ENCODE measurements at places on chromosomes 4 and X. TPM values are rescaled to one million over a fixed set of nuclear protein-coding genes. Genes with fewer than 3 reads are reported as not detected.

RBPJ gene
- 74.1 TPM for total RNA-seq

DNA sequence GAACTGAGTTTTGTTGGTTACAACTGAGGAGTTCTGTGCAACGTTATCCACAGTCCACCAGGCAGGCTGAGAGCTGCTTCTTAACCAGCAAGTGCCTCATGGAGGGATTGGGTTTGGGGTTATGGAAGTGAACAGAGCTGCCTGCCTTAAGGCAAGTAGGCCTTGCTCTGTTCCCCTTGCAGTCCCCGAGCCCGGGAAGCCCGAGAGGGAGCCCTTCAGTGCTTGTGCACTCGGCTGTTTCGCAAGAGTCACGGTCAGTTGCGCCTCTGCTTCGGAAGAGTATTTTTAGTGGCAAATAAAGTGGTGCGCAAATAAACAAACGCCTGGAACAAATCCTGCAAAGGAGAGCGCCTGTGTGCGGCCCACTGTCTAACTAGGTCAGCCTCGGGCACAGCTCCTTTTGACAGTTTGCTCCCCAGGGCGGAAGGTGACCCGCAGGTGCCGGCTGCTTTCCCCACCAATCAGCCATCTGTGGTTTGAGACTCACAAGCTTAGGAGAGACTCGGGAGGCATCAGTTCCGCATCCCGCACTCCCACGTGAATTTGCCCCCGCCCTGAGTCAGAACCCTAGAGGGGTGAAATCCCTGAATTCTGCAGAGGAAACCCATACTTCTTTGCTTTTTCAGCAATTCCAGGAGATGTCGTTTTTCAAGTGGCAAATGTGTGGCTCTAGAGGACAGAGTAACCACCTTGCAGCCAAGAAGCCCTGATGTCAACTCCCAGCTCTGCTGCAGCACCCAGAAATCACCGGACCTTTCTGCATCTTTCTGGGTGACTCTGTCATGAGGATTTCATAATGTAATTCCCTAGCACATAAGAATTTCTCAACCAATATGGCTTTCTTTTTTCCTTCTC is 56.8 kb downstream of the LGI2 start:
- H3K36me3 ChIP-seq, result no peaks in the 10 kb centered on the region
- no peak overlapping the region for H3K27ac ChIP-seq
- H3K4me3 ChIP-seq, result no peak overlapping the region
- DNase-seq, result peak; percentile 15

- H3K36me3 ChIP-seq, result no peaks in the 10 kb centered on the region
- no peak for DNase-seq
- peaks cover 7% of the 10 kb centered on the region for H3K4me1 ChIP-seq
- H3K27ac ChIP-seq, result no peak overlapping the region
These were observed 19.5 kb upstream of the BOD1L1 start for GRCh38 chr4:13647031-13647430.

DNA sequence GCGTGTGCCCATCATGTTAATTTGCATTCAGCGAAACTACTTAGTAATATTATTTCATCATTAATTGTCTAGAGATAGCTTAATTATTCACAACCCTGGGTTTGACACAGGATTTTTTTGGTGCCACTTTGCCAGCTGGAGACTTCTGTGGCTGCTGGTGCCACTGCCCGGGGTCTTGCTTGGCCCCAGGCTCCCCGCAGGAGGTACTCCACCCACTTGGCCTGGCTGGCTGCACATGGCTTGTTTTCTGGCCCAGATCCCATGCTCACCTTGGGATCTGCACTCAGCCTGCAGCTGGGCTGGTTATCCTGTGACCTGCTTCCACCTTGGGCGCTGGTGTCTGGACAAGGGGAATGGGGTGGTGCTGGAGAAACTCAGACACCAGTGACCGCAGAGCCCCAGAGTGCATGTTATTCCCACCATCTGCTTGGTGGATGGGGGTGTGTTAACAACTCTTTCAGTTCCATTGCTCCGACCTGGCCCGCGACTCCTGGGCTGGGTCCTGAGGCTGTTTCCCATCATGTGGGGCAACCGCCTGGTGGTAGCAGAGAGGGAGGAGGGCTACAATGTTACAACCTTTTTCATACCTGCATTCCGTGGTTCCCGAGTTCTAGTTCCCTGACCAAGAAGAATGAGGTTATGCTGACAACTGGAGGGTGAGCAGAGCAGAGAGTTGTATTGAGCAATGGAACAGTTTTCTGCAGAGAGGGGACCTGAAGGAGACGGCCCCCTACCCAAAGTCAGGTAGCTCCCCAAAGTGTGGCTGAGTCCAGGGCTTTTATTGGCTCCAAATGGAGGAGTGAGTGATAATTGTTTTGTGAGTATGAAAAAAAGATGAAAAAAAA is 1950.0 kb upstream of the IGFBP7 start:
- no peak for DNase-seq
- H3K36me3 ChIP-seq, result no peaks in the 10 kb centered on the region
- no peaks in the 10 kb centered on the region for H3K27me3 ChIP-seq
- no peak overlapping the region for H3K4me3 ChIP-seq

SHROOM2 gene
- 3.7 TPM for total RNA-seq

GRCh38 chrX:72685018-72685417 is 29.1 kb downstream of the PHKA1 start:
- no peak for DNase-seq
- H3K4me3 ChIP-seq, result no peak overlapping the region
- H3K36me3 ChIP-seq, result no peaks in the 10 kb centered on the region
- no peaks in the 10 kb centered on the region for H3K4me1 ChIP-seq
- no peak overlapping the region for H3K27ac ChIP-seq

GRCh38 chr4:73341454-73341853 is 62.6 kb upstream of the ALB start:
- H3K4me1 ChIP-seq, result no peaks in the 10 kb centered on the region
- no peak overlapping the region for H3K27ac ChIP-seq
- H3K27me3 ChIP-seq, result no peaks in the 10 kb centered on the region
- no peak for DNase-seq
- H3K4me3 ChIP-seq, result no peak overlapping the region

- H3K36me3 ChIP-seq, result no peaks in the 10 kb centered on the region
- H3K27ac ChIP-seq, result no peak overlapping the region
- H3K4me1 ChIP-seq, result no peaks in the 10 kb centered on the region
- no peaks in the 10 kb centered on the region for H3K27me3 ChIP-seq
These were observed 21.1 kb downstream of the CPLX1 start for GRCh38 chr4:804804-805203.

UCHL1 gene
- 204 TPM for total RNA-seq

PWWP3B gene
- 18.0 TPM for total RNA-seq

MAGEC2 gene
- total RNA-seq, result not detected

- H3K4me1 ChIP-seq, result no peaks in the 10 kb centered on the region
- DNase-seq, result no peak
These were observed 64.6 kb downstream of the REELD1 start for GRCh38 chr4:146278986-146279385.

DNA sequence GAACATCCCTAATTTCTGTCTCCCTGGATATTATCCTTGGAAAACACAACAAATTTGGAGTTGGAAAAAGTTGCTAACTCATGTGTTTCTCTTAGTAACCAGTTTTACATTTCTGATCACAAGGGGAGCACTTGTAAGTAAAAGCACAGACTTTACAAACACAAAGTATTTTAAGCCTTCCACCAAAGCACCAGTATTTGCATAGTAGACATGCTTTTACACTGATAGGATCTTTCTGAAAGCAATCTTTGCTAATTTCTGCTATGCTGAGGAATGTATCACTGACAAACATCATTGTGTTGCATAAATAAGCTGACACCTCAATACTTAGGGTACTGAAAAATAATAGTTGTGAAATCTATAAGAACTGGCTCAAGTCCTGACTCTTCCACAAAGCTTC is 100.6 kb downstream of the MID1 start:
- peaks cover 9% of the 10 kb centered on the region for H3K4me1 ChIP-seq
- H3K36me3 ChIP-seq, result no peaks in the 10 kb centered on the region
- H3K4me3 ChIP-seq, result no peak overlapping the region
- no peak for DNase-seq
- no peak overlapping the region for H3K27ac ChIP-seq
- H3K27me3 ChIP-seq, result no peaks in the 10 kb centered on the region

GRCh38 chr4:172998527-172999469 is 169.8 kb upstream of the GALNT7 start:
- no peaks in the 10 kb centered on the region for H3K27me3 ChIP-seq
- H3K4me1 ChIP-seq, result no peaks in the 10 kb centered on the region
- no peaks in the 10 kb centered on the region for H3K36me3 ChIP-seq

GRCh38 chr4:67158666-67159065 is 386.6 kb downstream of the CENPC start:
- H3K4me3 ChIP-seq, result no peak overlapping the region
- H3K36me3 ChIP-seq, result no peaks in the 10 kb centered on the region
- no peak for DNase-seq
- H3K27ac ChIP-seq, result no peak overlapping the region
- H3K27me3 ChIP-seq, result no peaks in the 10 kb centered on the region

DNA sequence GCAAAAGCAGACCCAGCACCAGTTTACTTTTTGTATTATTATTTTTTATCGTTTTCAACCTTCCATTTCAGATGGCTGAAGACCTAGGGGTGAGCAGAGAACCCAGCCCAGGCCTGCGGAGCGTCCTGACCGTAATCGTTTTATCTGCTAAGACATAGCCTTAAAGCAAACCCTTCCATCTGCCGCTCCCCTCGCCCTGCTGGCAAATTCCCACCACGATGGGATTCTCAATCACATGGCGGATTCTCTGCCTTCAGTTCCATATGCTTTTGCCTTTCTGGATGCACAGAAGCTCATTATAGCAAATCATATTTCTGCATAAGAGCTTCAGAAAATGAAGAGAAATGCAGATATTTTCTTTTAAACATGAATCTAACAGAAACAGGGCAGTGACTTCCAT is 18.6 kb upstream of the XG start:
- peaks cover 9% of the 10 kb centered on the region for H3K36me3 ChIP-seq
- H3K27ac ChIP-seq, result no peak overlapping the region
- no peak for DNase-seq
- no peaks in the 10 kb centered on the region for H3K4me1 ChIP-seq

FAM9B gene
- not detected for total RNA-seq

EVC gene
- 108 TPM for total RNA-seq

DNA sequence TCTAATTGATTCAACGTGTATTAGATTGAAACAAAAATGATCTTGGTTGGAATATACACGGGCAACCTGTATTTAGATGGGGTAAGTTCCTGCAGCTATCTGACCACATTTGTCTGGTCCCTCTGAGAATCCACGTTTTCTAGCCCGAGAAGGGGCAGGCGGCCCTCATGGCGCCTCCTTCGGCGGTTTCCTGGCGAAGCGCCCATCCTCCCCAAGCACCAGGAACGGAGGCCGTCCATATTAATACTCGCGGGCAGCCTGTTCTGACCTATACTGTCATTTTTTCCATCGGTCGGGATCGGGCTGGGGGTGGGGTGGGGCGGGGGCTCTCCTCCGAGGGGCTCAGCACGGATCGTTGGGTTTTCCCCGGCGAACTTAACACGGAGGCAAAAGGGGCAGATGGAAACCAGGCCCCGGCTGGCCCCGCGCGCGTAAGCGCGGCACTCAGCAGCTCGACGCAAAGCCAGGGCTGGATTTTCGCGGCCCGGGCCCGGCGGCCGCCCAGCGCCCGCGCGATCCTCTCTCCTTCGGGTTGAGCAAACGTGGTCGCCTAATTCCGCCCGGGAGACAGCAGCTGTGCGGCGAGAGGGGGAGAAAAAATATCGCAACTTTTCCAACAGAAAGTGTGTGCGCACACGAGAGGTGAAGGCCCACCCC is 77.2 kb upstream of the BCOR start:
- H3K27ac ChIP-seq, result peak overlapping the region; percentile 96
- H3K36me3 ChIP-seq, result no peaks in the 10 kb centered on the region
- DNase-seq, result no peak
- H3K4me3 ChIP-seq, result peak overlapping the region; percentile 55
- peaks cover 27% of the 10 kb centered on the region for H3K27me3 ChIP-seq

- no peak overlapping the region for H3K27ac ChIP-seq
- DNase-seq, result no peak
- H3K27me3 ChIP-seq, result no peaks in the 10 kb centered on the region
- no peaks in the 10 kb centered on the region for H3K4me1 ChIP-seq
These were observed 17.7 kb upstream of the ASB5 start for GRCh38 chr4:176286728-176287127.

DNA sequence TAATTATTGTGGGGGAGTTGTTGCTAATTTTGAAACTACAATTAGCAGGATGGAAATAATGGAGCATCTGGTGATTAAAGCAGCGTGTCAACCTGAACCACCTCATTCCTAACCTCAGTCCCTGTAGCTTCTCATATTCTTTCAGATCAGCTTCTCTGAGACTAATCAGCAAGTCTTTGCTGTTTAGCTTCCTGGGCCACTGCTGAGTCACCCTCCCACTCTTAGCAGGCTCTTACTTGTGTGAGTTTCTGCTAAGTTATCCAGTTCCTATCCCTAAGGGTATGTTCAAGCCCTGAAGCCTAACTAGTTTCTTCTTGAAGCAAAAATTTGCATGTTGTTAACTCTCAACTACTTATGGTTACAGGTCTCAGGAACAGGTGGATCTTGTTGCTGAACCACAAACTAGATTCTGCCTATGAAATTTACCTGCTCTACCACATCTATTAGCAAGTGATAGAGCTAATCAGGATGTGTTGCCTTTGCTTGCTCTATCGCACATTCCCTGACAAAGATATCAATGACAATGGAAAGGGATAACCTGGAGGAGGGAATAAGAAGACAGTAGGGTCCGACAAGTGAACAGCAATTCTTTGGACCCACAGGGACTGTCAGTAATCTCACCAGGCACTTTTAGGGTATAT is 134.2 kb downstream of the EIF4E start:
- no peaks in the 10 kb centered on the region for H3K36me3 ChIP-seq
- no peaks in the 10 kb centered on the region for H3K27me3 ChIP-seq
- no peak overlapping the region for H3K4me3 ChIP-seq
- no peak overlapping the region for H3K27ac ChIP-seq
- no peak for DNase-seq

GRCh38 chrX:23945206-23945605 is 37.4 kb downstream of the CXorf58 start:
- no peaks in the 10 kb centered on the region for H3K27me3 ChIP-seq
- H3K36me3 ChIP-seq, result no peaks in the 10 kb centered on the region
- H3K4me3 ChIP-seq, result no peak overlapping the region
- no peaks in the 10 kb centered on the region for H3K4me1 ChIP-seq

DNA sequence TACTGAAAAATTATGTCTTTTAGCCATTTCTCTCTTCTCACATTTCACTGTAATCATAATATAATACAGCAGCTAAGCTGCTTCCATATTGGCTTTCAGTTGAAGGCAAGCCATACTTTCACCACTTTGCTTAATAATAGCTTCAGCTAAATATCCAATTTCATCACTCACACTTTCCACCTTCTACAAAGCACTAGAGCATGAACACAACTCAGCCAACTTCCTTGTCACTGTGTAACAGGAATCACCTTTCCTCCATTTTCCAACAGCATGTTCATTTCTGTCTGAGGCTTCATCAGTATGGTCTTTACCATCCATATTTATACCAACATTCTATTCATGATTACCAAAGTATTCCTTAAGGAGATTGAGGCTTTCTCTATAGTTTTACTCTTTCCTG is 219.8 kb upstream of the CTSO start:
- no peaks in the 10 kb centered on the region for H3K27me3 ChIP-seq
- no peak overlapping the region for H3K4me3 ChIP-seq
- no peak for DNase-seq
- H3K27ac ChIP-seq, result no peak overlapping the region
